ENCODE measurements at places on chromosomes 1 and 21.

DNA sequence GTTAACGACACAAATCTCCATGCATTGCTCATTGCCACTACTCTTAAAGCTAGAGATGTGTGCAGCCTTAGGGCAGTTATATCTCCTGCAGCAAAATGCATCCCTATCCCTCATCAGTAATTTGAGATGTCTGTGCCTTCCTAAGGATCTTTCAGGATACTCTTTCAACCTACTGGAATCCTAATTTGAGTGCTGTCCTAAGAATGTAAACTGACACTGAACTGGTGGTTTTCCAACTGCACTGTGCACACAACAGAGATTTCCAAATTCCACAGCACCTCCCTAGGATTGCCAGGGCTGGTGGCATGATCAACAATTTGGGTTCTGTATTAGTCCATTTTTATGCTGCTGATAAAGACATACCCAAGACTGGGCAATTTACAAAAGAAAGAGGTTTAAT is 193.9 kb downstream of the LTN1 start:
- DNase-seq = no peak

DNA sequence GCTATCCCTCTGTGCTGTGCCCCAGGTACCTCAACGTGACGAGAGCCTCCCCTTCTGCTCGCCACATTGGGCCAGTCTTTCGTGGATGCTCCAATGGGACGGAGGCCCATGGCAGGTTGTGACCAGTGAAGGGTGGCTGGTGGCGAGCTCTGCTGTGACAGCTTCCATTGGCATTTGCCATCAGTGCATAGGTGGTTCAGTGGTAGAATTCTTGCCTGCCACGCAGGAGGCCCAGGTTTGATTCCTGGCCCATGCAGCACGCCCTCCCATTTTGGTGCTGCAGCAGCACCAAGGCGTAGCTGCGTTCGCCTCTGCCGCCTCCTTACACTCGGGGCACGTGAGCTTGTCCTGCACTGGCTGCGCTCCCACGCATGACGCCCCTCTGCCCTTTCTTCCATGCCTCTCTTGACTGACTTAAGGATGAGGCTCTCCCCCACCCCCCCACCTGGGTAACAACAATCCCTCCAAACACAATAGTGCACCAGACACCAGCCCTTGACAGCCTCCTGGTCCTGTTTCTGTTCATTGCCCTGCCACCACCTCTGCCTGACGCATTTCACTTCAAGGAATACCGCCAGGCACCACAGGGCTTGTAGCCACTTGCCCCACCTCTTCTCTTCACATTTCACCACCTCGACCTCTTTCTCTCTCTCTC is 24.7 kb upstream of the FCGR2A start:
- DNase-seq = no peak

GRCh38 chr1:117368116-117369108 is 1.2 kb downstream of the MAN1A2 start:
- DNase-seq = no peak

GRCh38 chr1:206025283-206025820 is 1.7 kb upstream of the CTSE start:
- DNase-seq = no peak

DNA sequence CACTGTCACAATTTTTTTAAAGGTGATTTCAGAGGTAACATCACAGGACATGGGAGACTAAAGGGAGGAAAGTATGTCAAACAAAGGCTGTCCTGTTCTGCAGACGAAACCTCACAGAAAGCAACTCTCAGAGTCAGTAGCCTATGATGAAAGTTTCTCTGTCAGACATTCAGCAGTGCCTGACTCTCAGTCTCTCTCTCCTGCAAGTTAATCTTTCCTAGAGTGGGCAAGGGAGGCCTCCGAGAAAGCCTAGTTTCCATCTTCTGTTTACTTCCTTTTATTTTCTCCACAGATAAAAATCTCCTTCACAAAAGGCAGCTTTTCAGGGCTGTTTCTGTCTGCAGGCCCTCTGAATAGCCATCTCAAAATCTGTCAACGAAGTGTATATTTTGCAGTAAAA is 24.9 kb upstream of the FMO2 start:
- DNase-seq = no peak

- DNase-seq = no peak
Observed at GRCh38 chr1:185144233-185144632, 12.5 kb downstream of the TRMT1L start.

DNA sequence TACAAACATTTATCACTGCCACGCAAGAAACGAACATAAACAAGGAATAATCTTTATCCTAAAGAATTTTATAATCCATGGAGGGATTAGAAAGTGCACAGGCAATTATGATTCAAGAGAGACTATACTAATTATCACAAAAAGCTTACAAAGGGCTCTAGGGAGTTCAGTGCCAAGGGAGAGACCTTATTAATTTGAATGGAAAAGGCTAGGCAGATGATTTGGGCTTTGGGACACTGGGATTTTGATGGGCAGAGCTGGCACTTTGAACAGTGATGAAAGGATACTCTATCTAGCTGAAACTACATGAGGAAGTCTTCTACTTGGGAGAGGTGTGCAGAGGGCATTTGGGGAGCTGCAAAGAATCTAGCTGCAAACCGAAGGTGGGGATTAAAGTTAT is 48.9 kb upstream of the IVNS1ABP start:
- DNase-seq = no peak

- DNase-seq = no peak
Observed at GRCh38 chr1:157753611-157754010, 23.3 kb downstream of the FCRL2 start.

- DNase-seq = no peak
Observed at GRCh38 chr1:228405979-228406228, 731 bp downstream of the TRIM11 start.

- DNase-seq = no peak
Observed at GRCh38 chr1:206930210-206930798, 8.6 kb upstream of the FCMR start.

GRCh38 chr1:164693564-164694359 is 134.8 kb downstream of the PBX1 start:
- no peak for DNase-seq

GRCh38 chr1:234763367-234763766 is 153.4 kb upstream of the IRF2BP2 start:
- DNase-seq = no peak

DNA sequence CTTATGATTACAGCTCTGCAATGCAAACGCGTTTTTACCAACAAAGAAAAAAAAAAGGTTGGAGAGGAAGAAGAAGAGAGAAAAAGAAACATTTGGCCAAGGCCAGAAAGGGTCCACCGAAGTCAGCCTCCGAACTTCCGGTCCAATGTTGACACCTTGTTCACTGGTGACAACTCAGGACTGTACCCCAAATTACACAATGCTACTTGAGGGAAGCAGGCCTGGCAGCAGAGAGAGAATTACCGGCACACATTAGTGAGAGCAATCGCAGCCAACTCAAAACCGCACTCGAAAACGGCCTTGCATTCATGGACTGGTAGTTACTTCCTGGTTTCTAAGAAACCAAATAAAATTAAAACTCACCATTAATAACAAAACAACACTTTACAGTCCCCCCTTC is 652.5 kb downstream of the KIF26B start:
- DNase-seq = no peak

GRCh38 chr1:161261261-161262235 is 3.0 kb downstream of the PCP4L1 start:
- DNase-seq = no peak

DNA sequence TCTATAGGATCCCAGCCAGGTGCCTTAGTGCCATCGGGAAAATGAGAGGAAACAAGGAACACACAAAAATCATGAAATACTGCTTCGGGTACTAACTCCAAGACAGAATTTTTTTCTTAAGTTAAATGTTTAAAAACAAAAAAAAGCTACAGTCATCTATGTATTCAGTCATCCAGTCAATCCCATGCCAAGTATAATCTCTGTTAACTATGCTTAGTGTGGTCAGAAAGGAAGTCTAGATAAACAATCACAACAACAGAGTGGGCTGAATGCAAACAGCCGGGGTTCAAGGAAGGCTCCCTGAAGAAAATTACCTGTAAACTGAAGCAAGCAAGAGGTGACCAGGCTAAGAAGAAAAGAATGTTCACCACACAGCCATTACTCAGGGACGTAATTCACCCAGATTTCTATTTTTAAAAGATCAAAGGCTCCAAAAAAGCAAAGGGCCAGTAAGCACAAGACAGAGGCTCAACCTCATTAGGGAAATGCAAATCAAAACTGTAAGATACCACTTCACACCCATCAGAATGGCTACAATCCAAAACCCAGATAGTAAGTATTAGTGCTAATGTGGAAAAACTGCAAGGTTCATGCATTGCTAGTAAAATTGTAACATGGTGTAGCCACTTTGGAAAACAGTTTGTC is 53.0 kb downstream of the RERE start:
- DNase-seq = no peak

DNA sequence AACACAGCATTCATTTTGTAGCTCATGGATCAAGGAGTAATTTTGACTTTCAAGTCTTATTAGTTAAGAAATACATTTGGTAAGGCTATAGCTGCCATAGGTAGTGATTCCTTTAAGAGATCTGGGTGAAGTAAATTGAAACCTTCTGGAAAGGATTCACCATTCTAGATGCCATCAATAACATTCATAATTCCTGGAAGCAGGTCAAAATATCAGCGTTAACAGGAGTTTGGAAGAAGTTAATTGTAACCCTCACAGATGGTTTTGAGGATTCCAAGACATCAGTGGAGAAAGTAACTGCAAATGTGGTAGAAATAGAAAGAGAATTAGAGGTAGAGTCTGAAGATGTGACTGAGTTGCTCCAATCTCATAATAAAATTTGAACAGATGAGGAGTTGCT is 216.6 kb downstream of the GREM2 start:
- DNase-seq = no peak

- no peak for DNase-seq
Observed at GRCh38 chr1:116763787-116764465, 9.7 kb downstream of the CD2 start.

- DNase-seq = no peak
Observed at GRCh38 chr21:22925032-22925431, 1926.8 kb downstream of the NCAM2 start.

- no peak for DNase-seq
Observed at GRCh38 chr1:186188736-186189135, 186.3 kb downstream of the TPR start.

GRCh38 chr1:7587108-7587772 is 183.9 kb upstream of the VAMP3 start:
- no peak for DNase-seq

DNA sequence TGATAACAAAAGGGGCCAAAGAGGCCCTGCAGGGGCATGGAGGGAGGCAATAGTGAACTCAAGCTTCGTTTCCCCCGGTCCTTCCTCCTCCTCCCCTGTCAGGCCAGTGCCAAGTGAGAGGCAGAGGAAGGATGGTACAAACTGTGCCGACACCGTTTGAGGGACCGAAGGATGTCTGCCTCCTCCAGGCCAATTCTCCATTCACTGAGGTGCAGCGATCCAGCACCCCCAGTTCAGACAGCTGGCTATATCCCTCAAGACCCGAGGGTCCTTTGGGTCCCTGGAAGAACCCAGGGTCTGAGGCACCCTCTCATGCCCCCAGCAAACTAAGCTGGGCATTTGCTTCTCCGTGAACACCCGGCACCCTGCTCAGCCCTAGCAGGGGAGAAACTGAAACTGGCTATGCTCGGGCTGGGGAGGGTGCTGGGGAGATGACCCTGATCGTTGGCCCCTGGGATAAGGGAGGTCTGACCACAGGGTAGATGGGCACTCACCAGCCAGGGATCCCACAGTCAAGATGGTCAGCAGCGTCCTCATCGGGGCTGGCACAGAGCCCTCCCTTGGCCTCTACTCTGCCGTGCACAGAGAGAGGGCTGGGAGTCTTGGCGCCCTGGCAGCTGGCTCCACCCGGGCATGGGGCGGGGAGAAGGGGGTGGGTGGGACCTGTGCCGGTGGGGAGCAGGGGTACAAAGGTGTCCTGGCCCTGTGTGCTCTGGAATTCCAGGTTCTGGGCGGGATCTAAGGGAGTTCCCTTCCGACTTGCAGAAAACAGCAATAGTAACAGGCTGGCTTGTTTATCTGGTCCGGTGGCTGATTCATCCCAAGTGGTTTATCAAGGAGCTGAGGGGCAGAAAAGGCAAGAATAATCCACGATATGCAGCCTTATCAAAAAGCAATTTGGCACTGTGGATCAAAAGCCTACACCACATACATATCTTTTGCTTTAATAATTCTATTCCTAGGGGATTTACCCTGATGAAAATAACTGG is at the start of gene IL22RA1:
IL22RA1 (minus strand) TSS at position 595 of the 989 bp plus-strand sequence; CDS start at position 537, 58 bp downstream.
- no peak for DNase-seq

DNA sequence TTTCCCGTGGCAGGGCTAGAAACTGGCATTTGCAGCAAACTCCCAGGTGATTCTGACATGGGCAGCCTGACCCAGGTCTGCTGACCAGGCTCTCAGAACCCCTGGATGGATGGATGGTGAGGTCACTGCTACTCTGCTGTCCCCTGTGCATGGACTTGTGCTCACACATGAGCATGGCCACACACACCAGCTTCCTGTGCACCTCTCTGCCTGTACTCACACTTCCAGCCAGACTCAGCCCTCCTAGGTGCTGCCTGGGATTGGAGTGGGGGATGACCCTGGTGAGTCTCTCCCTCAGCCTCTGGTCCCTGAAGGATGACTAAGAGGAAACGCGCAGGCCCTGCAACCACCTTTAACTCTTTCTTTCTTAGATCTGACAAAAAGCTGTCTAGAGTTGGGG is 361.1 kb downstream of the HHAT start:
- DNase-seq = no peak

DNA sequence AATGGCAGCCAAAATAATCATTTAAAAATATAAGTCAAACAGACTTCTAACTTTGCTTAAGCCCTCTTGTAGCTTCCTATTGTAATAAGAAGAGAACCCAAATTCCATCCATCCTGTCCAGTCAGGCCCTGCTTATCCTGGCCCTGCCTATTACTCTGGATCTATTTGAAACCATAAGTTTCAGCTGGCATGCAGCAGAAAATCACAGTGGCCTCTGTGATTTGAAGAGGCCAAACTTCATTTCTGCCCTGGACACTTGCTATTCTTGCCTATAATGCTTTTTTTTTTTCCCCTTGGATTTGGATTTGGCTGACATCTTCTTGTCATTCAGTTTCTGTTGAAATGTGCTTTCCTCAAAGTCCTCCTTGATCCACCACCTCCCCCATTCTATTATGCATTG is 642.8 kb downstream of the USP25 start:
- no peak for DNase-seq

DNA sequence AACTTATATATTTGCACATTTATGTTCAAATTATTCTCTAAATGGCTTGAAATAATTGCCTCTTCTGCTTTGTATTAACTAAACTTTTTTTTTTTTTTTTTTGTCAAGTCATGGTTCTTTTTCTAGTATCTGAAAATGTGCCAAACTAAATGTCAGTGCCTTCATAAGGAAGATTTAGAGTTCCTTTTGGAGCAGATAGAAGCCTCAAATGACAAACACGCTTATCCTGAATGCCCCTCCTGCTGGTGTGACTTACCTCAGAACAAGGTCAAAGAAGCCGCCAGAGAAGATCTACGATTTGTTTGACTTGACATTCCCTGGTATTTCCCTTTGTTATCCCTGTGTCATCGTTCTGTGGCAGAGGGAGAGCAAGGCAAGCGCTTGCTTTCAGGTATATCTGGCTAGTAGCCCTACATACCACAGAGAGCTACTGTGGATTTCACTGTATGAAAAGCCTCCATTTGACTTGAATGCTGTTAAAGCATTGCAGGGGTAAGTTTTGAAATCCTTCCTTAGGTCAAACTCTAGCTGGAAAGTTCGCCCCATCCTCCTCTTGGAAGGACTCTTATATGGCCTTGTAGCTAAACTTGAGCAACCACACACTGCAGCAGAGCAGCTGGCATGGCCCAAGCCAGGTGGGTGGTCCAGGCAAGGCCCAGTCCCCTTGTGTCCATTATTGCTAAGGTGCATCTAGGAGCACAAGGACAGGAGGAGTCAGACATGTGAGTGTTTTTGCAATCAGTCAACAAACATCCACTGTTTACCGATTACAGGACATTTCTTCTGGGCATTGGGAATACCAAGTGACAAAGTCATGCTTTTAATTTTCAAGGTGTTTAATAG is 285.4 kb upstream of the USP25 start:
- no peak for DNase-seq

Measured in naive thymus-derived CD8-positive, alpha-beta T cell (primary cell).